HEK293T (cell line): ENCODE measurements at places on chromosomes 5 and 9.

DNA sequence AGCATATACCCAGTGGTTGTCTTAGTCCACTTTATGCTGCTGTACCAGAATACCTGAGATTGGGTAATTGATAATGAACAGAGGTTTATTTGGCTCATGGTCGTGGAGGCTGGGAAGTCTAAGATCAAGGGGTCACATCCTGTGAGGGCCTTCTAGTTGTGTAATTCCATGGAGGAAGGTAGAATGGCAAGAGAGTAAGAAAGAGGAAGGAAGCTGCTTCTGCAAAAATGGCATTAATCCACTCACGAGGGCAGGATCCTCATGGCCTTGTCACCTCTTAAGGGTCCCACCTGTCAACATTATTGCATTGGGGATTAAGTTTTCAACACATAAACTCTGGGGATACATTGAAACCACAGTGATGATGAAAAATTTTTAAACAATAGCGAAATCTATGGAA, 17.0 kb downstream of the BTNL8 start:
- DNase-seq = no peak

DNA sequence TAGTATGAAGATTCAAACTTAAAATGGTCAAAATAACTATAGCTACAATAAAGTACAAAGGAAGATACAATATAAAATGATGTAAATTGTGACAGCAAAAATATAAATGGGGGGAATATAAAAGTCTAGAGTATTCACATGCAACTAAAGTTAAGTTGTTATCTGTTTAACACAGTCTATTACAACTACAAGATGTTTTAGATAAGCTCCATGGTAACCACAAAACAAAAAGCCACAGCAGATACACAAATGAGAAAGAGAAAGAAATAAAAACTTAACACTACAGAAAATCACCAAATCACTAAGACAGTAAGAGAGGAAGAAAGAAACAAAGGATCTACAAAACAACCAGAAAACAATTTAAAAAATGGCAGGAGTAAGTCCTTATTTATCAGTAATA, 17.0 kb upstream of the SH3TC2 start:
- DNase-seq = no peak

DNA sequence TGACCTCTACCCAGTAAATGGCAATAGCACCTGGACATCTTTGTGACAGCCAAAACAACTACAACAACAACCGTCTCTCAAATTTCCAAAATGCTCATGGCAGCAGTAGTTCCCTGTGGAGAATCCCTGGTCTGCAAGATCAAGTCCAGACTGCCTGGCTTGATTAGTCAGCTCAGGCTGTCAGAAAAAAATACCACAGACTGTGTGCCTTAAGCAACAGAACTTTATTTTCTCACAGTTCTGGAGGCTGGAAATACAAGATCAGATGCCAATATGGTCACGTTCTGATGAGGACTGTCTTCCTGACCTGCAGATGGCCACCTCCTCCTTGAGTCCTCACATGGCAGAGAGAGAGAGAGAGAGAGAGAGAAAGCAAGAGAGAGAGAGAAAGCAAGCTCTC, 52.3 kb upstream of the MOCS2 start:
- DNase-seq = no peak

DNA sequence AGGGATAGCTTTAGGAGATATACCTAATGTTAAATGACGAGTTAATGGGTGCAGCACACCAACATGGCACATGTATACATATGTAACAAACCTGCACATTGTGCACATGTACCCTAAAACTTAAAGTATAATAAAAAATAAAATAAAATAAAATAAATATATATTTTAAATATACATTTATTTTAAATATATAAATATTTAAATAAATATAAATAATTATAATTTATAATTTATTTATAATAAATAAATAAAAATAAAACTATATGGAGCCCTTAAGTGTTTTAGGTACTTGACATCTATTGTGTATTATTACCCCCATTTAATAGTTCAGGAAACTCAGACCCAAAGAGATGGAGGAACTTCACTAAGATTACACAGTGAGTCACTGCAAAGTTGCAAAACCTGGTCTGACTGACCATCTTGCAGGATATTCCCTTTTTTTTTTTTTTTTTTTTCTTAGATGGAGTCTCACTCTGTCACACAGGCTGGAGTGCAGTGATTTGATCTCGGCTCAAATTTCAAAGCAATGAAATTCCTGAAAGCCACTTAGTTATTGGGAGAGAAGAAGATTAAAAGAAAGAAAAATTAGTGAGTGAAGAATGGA, 5.8 kb upstream of the C5orf52 start:
- DNase-seq = no peak

DNA sequence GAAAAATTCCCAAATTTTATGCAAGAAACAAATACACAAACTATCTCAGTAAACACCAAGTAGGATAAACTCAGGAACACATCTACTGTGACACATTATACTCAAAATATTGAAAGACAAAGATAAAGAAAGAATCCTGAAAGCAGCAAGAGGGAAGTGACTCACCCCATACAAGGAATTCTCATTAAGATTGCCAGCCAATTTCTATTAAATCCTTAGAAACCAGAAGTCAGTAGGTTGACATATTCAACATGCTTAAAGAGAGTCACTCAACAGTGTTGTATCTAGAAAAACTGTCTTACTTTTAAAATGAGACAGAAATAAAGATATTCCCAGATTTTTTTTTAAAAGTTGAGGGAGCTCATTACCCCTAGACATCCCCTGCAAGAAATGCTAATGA, 15.5 kb downstream of the SPATA31E1 start:
- no peak for DNase-seq
